ENCODE measurements at places on chromosomes 2 and 18.

DNA sequence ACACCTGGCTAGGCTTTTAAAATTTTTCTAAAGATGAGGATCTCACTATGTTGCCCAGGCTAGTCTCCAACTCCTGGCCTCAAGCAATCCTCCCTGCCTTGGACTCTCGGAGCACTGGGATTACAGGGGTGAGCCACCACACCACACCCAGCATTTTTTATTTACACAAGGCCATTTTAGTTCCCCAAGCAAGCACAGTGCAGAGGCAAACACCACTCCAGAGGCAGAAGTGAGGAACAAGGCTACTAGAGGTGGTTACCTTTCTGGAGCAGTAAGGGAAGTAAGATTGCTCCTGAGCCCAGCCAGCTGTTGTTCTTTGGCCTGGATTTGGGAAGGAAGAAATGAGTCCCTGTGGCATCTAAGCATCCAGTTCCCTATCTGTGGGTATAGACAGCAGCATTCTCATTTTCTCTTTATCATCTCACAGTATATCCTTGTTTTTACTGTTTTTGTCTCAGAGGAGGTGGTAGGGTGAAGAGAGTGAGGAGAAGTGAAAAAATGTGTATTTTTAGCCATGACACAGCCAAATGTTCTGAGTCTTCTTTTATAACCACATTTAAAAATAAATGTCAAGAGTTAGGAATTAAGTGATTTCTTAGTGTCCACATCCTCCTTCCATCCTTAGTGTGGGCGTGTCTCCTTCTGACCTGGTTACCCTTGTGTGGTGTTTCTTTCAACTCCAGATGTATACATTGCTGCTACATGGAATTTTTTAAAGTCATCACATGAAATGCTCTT, 10.5 kb upstream of the TTC39C start:
- DNase-seq = no peak

DNA sequence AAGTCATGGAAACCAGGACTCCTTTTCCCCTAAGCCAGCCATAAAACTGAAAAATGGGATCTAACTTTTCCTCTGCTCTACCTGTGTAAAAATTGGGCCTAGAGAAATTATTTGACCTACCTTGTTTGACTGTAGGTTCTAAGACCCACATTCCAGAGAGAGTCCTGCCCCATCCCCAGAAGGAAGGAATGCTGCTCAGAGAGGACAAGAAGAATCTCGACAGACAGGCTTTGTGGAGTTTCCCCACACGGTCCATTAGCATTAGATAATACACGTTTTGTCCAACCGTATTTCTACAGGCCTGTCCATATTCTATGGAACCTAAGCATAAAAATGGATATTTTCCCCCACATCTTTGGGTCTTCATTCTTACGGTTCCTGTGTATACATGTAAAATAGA, 403.3 kb downstream of the METTL4 start:
- DNase-seq = no peak

DNA sequence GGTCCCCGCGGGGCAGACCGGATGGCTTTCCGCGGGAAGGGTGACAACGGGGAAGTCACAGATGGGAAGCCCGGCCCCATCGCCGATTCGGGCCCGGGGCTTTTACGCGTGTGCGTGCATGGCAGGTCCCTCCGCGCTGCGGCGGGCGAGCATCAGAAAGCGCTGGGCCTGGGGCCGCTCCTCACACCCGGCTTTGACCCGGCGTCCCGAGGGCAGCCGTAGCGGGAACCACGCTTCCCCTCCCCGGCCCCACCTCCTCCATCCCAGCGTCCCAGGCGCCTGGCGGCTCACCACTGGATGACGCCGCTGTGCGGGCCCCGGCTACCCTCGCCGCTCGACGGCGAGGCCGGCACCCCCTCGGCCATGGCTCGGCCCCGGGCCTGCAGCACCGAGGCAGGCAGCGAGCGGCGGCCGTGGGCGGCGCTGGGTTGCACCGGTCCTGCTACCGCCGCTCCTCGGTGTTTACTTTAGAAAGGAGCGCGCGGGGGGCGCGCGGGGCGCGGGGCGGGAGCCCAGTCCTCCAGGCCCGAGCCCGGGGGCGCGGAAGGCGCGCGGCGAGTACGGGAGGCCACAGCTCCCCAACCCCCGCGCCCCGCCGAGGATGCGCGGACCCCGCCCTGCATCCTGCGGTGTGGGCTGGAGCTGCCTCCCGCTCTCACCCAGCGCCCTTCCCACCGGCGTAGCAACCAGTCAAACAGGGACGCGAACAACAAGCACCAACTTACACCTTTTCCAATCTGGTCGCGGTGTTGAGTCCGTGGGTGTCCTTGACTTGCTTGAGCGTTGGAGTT, 806 bp downstream of the RFX8 start:
- DNase-seq = no peak

GRCh38 chr2:203873461-203873860, 5.9 kb downstream of the CTLA4 start:
- no peak for DNase-seq

DNA sequence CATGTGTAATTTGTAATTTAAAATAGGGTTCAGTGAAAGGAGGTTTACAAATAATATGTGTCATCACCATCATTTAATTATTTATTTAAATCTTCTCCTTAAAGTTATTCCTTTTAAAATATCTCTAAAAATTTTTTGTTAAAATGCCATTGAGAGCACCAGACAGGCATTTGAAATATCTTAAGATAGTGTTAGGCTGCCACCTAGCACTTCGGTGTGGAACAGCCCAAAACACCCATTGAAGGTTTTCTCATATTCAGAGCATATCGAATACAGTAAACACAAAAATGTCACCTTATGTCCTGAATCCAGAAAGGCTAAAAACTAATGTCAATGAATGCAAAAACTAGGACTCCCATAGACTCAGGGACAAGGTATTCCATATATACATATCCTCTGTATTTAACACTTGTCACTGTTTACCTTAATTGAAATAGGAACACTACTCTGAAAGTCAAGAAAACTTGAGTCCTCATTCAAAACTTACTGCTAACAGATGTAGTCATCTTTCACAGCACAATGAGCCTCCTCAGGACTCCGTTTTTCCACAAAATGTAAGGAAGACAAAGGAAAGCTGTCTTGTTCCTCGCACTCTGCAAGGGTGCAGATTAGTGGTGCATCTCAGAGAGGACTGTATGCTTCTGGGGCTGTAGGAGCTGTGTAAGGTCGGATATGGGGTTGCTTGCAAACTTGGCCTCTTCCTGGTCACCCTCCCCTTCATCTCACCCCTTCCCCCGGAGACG, 329.5 kb downstream of the PAX3 start:
- DNase-seq = peak; percentile 29

GRCh38 chr2:70490381-70490780, 63.2 kb downstream of the TGFA start:
- no peak for DNase-seq

DNA sequence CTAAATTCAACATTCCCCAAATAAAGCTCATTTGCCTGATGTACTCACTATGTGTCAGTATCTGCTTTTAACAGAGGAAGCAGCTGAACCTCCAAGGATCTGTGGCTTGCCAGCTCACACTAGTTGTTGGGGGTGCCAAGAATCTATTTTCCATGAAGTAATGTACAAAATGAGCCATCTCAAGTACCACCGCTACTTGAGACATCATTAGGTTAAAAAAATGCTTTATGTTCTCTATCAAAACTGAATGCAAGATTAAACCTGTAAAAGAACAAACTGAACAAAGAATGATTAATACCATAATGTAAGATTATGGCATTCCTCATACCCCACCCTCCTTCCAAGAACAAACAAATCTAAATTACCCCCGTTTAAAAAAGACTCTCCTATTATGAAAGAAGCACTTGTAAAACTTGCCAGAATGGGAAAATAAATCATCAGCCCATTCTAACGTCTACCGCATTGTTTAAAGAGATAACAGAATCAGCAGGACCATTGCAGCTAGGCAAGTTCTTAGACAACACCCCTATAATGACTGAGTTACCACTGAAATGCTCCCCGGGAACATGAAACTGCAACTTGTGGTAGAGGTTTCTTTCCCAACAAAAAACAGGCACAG, 471.6 kb downstream of the DLGAP1 start:
- DNase-seq = no peak
